Stimulated activated CD8-positive, alpha-beta memory T cell treated with anti-CD3 and anti-CD28 coated beads, Interleukin-15, amount 100 ng/mL, for 24 hours (primary cell): ENCODE measurements at places on chromosomes 1 and 21.

DNA sequence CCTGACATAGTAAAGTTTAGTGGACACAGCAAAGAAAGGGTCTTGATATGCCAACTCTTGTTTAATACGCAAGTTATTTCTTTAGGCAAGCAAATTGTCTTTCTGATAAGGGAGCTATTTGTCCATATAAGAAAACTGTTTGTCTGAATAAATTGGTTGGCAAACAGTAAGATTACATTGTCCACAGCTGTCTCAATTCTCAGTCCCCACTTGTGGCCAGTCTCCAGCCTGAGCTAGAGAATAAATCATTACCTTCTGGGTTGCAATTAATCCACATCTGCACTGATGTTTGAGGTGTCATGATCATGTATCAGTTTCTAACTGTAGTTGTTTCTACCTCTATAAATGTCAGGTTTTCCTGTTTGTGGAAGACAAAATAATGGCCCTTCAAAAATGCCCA, 60.0 kb upstream of the TNR start:
- no peak for DNase-seq

DNA sequence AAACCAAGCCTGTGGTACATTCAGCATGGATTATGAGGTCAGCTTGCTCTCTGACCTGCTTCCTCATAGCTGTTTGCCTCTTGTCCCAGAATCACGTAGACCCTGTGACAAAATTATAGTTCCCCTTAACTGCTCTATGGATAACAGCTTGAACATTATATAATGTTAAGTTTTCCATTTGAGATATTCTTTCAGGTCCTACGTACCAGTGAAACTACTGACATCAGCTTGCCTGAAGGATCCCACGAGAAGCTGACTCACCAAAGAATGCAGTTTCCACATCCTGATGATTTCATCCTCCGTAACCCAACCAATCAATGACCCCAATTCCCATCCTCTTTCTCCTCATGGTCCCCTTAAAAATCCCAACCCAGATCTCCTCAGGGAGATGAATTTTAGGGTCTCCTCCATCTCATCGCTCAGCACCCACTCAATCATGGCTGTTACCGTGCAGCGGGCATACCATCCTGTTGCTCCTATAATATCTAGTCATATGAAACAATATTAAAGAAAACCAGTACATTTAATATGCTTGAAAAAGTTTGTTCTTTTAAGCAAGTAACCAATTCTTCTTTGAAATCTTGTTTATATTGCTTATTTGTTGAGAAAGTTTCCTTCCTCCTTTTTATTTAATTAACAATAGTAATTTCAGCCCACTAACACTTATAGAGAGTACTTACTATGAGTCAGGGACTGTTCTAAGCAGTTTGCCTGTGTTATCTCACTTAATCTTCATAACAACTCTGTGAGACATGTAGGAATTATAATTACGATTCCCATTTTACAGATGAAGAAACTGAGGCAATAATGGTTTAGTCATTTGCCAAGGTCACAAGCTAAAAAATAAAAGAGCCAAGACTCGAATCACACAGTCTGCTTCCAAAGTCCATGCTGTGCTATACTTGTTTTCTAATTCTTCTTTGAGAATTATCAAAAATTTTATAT, 27.4 kb downstream of the CHML start:
- DNase-seq = no peak

- DNase-seq = no peak
Observed at GRCh38 chr1:3036447-3037280, 15.4 kb downstream of the ACTRT2 start.

DNA sequence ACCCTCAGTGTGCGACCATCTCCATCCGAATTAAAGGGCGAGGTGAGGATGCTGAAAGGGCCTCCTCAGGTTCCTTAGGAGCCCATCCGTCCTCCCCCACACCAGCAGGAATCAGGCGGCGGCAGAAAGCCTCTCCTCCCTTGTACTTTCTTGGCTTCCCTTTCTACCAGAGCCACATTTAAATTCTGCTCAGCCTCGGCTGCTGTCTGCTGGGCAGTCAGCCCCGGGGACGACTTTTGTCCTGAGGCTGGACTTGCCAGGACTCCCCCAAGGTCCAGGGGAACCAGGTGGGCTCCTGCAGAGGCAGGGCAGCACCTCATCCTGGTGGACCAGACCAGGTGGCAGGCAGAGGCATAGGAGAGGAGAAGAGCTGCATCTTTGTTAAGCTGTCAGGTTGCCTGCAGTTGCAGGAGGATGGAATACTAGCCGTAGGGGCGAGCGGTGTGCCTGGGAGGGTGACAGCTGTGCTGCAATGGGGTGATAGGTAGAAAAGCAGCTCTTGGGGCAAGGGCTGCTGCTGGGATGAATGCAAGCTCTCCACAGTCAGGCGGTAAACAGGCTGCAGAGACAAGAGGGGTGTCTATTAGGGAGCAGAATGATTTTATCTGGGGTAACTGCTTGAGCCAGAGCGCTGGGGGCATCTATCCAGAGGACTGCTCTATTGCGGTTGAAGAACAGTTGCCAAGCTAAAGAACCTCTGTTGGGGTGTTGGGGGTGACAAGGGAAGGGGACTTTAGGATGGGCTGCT, 46.2 kb upstream of the WASF2 start:
- no peak for DNase-seq

GRCh38 chr1:67755619-67756018, 70.6 kb downstream of the GADD45A start:
- no peak for DNase-seq

- DNase-seq = no peak
Observed at GRCh38 chr1:54126271-54126815, 26.5 kb downstream of the CDCP2 start.

GRCh38 chr1:67675800-67676199, 9.2 kb upstream of the GADD45A start:
- DNase-seq = no peak

GRCh38 chr1:76939817-76940216, 72.5 kb downstream of the ST6GALNAC5 start:
- no peak for DNase-seq

DNA sequence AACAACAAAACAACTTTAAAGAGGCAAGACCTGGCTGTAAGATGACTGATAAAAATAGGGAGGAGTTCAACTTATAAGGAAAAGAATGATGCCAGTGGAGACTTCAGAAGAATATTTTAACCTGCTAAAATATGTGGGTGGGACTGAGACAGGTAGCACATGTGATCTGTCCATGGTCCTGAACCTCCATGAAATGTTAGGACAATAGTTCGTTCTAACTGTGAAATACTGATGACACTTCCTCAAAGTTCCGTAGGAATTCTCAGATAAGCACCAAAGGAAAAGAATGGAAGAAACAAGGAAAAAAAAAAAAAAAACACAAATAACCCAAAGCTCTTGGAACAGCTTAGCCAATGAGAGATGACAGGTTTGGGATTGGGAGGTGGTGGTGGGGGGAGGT, 44.7 kb downstream of the CDC42BPA start:
- no peak for DNase-seq

GRCh38 chr1:153533689-153534201, 2.0 kb downstream of the S100A6 start:
- no peak for DNase-seq

- DNase-seq = no peak
Observed at GRCh38 chr1:23514111-23514679, 16.8 kb downstream of the E2F2 start.

GRCh38 chr1:100631015-100631551, 88.5 kb upstream of the VCAM1 start:
- DNase-seq = no peak

GRCh38 chr1:43622471-43622870, 27.5 kb upstream of the KDM4A start:
- no peak for DNase-seq

GRCh38 chr1:93614986-93615581, 66.6 kb downstream of the BCAR3 start:
- DNase-seq = no peak

DNA sequence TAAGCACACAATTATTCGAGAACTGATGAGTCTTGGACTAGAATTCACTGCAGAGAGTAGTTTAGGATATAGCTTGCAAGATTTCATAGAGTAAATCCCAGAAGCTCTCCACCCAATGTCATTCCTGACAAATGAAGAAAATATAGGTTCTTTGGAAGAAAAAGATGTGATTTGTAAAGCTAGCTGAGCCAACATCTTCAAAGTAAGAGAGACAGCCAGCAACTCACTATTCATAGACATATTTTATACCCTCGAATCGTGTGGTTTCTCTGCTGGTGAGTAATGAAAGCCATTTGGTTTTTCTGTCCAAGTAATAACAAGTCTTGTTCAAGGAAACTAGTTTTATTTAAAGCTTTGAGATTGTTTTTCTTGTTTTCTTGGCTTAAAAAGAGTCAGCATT, 165.7 kb upstream of the SYT6 start:
- no peak for DNase-seq

DNA sequence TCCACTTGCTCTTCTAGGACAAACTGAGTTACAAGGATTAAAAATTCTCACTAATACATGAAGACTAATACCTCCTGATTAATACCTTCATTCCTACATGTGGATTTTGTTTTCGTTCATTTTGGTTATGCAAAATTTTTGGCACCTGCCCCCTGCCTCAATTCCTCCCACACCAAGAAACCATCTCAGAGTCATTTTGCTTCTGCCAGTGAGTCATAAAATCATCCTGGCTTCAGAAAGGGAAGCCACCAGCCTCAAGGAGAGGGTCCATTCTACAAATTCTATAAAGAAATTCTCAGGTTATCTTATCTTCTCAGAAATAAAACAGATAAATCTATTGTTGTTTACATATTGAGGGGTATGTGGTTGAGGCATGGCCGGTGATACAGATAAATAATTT, 103.2 kb upstream of the COA6 start:
- no peak for DNase-seq

- no peak for DNase-seq
Observed at GRCh38 chr1:207084701-207085180, 3.9 kb upstream of the C4BPB start.

DNA sequence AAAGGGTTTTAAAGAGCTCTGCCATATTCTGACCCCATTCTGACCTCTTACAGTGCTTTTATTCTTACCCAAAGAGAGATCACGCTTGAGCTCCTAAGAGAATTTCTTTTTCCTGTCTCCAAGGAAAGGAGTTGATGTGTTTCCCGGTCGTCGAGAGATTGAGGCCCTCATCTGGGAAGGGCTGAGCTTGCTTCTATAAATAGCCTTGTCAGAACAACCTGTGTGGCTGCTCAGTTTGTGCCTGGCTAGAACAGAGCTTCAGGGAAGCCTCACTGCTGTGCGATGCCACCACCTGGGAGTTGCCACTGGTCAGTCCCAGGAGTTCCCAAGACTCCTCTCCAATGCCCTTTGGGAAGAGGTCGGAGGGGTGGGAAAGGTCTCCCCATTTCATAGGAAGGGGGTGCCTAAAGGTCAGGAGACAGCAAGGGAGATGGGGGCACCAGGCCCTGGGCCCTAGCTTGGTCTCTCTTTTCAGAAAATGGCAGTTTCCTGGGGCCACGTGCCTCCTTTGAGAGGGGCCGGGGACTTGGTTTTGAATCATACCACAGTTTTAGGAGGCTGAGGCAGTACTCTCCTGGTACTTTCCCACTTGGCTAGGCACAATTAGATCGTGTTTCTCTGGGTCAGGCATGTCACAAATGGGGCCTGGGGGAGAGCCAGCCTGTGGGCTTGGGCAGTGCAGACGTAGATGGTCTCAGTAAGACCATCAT, 52.1 kb downstream of the EIF2D start:
- no peak for DNase-seq

- DNase-seq = no peak
Observed at GRCh38 chr1:17118268-17118667, 983 bp downstream of the PADI2 start.

- no peak for DNase-seq
Observed at GRCh38 chr1:54267815-54268761, 68.1 kb downstream of the MRPL37 start.

GRCh38 chr1:155531624-155532023, 31.0 kb downstream of the ASH1L start:
- DNase-seq = no peak

DNA sequence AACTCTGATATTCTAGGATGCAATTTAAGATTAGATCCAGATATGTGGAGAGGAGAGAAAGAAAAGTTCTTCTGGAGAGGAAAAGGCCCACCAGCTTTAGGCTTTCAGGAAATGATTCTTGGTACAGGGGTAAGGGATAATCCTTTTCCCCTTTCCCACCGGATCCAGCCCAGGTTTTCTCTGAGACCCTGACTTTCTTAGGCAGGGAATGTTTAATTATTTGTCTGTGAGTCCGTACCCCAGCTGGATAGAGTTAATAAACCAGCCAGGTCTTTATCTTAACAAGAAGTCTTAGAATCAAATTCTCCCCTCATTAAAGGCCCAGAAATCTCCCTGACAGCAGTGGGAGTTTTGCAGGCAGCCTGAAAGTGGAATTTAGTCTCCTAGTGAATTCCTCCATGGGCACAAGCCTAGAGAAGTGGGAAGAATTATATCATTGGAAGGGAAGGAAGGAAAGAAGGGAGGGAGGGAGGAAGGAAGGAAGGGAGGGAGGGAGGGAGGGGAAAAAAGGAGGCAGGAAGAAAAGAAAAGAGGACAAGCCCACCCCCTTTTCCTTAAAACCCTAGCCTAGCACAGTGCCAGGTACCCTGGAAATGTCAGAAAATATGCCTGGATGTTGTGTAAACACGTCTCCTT, 189.0 kb downstream of the PLPP3 start:
- no peak for DNase-seq

DNA sequence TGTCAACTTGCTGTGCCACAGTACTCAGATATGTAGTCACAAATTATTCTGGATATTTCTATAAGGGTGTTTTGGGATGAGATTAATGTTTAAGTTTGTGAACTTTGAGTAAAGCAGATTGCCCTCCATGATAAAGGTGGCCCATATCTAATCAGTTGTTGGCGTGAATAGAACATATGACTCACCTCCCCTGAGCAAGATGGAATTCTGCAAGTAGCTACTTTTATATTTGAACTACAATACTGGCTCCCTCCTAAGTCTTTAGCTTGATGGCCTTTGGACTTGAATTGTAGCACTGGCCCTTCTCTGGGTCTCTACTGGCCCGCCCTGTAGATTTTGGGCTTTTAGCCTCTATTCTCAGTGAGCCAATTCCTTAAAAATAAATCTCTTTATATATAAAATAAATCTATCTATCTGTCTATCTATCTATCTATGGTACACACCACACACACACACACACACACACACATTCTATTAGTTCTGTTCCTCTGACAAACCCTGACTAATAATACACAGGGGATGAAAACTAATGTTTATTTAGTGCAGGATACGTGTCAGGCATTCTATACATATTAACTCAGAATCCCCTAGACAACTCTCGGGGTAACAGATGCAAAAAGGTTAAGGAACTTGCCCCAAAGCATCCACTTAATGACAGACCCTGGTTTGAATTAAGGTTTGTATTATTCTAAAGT, 37.9 kb upstream of the PDC start:
- no peak for DNase-seq
